Effector memory CD4-positive, alpha-beta T cell (primary cell): ENCODE measurements at places on chromosomes 7 and 10.

DNA sequence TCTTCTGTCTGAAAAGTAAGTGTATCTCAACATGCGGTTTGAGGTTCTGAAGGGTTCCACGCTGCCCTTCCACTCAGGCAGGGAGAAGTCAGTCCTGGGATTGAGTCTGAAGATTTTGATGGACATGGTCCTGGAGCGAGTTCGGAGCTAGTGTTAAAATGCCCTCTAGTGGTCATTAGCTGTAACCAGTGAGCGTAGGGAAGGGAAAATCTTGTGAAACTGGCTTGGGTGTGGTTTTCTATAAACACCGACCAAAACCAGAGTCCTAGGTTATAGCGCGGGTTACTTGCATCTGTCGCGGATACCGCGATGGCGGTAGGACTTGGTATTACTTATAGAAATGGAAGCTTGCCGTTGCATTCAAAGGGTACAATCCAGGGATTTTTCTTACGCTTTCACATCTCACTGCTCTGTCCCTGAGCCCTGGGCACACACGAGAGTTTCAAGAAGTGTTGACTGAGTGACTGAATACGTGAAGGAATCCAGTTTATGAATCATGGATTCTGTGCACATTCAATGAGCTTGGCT is 348.2 kb upstream of the C7orf33 start:
- DNase-seq = no peak

DNA sequence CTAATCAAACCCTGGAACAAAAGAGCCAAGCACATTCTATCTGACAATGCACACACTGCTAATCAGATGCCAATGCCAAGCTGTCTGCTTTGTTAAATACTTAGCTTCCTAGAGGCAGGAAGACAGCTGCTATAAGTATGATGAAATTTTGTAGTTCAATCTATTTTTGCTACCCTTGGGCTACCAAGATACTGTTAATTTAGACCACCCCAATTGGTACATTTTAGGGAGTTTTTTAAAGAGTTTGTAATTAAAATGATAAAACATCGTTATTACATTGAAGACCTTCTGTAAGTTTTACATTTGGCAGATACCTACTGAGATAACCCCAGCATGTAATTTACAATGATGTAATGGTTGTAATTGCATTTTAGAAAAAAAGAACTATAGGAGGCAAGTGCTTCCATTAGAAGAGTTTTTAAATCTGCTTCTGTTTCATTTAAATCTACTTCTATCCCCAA is 268.5 kb downstream of the ADK start:
- no peak for DNase-seq

DNA sequence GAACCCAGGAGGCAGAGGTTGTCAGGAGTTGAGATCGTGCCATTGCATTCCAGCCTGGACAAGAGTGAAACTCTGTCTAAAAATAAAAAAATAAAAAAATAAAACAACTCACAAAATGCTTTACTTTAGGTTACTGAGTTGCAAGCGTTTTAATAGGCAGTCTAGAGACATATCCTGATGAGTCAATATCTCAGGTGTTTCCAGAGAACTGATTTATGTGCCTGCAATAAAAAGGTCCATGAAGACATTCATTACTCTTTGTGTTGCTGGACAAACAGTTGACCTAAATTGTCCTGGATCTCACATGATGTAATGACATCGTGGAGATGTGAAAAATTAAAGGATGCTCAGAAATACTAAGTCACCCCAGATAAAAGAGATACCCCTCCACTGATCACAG is 31.5 kb downstream of the CDNF start:
- DNase-seq = no peak

DNA sequence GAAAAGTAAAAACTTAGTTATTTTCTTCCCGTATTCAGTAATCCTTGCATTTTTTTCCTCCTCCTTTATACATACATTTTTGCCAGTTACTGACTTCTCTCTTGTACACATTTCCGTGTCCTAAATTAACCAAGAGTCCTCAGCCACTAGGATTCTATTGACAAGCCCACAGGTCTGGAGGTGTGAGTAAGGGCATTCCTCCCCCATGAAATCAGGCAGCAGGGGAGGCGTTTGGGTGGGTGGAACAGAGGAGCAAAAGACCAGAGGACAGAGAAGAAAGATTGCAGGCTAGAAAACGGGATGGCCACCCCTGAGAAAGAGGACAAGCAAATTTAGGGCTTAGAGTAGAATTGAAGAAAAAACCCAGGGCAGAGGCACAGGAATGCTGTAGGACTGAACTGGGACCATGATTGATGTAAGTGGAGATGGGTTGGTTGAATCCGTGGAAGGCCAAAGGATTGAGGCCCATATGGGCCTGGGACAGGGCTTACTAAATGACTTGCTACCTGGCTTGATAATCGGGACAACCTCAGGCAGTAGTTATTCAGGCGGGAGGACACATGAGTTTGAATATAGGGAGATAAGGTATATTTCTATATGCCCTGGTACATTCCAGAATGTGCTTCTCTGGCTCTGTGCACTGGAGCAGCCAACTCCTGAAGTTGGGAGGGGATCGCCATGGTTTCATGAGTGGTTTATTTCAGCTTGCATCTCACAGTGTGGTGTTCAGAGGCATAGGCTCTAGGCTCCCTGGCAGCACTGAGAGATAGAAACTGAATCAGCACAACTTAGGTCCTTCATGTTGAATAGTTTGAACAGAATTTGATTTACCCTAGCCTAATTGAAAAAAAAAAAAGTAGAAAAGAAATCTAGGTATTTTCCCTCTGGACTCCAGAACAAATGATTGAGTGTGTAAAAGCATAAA is 28.0 kb downstream of the IKZF1 start:
- DNase-seq = no peak

DNA sequence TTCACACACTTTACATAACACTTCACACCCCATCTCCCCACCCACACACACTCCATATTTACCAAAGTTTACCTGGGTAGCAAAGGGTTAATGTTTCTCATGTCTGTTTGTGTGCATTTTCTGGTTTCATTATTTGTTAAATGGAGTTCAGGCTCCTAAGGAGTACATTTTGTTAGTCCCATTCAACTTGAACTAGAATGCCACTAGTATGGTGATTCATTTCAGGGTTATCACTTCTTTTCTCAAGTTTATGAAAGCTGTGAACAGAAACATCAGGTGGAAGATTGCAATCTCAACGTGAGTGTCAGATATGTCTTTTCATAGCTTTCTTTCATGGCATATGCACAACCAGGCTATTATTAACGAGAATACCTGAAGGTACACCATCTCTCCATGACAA is 1027.5 kb downstream of the GATA3 start:
- DNase-seq = no peak

DNA sequence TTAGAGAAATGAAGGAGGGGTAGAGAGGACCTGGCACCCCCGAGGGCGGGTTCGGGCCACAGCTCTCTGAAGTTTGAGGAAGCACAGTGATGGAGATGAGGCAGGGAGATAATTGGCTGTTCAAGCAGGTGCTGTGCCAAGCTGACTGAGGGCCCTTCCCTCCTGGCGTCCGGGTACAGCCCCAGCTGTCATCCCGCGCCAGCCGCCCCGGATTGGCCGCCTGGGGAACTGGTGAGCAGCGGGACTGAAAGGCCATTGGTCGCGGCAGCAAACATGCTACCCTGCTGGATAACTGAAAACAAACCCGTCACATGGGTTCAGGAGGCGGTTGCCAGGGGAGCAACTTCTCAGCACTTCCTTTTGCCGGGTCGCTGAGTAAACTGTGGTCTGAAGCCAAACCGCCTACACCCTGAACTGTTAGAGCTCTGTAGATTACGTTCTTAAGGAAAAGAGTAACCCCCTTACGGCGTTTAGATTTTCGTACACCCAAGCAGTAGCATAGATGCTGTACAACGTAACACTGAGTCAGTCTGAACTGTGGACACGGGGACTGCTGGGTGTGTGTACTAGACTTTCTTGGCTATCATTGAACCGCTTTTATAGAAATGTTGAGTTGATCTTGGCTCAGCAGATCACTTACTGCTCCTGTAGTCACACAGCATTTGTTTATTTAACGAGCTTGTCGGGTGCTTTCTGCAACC is 1.3 kb downstream of the INSIG1 start:
- peak; percentile 94 for DNase-seq

DNA sequence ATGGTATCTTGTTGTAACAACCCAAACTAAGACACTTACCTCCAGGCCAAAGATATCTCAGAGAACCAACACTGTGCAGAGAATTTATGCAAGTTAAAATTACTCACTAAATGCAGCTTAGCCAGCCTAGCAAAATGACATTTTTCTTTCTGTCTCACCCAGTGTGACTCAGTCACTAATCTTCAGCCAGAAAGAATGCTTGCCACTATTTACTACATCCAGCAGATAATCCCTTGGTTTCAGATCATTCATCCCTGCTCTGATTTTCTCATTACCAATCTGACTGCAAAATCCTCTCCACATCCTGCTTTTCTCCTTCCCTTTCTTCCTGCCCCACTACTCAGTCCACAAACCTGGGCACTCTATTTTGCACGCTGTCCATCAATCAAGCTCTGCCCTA is 93.5 kb upstream of the NEBL start:
- no peak for DNase-seq

DNA sequence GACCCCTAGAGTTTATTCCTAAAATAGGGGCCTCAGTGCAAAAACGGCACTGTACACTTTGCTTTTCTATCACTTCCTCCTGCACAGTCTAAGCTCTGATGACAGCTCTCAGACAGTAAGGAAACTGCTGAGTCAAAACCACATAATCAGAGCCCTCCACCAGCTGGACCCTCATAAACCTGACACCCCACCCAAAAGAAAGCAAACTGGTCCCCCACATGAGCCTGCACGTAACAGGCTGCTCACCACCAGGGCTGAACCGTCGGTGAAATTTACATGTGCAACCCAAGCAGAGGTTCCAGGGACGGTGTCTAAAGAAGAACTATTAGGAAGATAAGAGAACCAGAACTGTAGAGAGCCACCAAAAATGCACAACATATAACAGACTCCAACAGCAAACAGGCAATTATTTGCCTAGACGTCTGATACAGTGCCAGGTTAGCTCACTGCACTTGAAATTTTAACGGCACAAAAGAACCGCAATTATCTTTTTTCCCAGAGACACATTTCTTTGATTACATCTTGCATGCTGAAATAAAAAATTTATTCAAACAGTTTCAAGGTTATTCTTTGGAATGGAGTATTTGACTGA is 19.6 kb downstream of the SGMS1 start:
- DNase-seq = no peak

- DNase-seq = no peak
Measured at GRCh38 chr7:51471210-51471980, 154.8 kb upstream of the COBL start.

DNA sequence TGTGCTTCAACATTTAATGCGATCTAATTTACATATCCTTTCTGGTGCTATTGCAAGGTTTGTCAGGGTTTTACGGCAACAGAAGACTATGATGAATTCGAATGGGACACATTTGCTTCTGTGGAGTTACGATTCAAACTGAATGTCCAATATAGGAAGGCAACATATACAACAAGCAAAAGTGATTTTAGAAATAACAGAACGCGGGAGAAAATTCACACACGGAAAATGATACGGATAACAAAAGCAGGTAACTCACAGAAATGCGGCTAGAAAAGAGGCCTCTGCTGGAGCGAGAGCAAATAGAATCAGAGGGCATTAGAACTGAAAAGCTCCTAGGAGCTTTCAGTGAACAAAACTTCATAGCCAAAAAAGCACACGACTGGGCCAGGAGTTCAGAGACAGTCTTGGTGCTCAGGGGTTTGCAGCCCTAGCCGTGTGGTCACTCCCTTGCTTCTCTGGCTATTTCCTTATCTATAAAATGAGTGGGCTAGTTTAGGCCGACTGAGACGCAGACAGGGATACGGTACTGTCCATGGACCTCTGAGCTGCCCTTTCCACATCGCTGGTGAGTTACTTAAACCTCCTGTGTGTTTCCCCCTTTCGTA is 557 bp upstream of the TAX1BP1 start:
- DNase-seq = no peak

DNA sequence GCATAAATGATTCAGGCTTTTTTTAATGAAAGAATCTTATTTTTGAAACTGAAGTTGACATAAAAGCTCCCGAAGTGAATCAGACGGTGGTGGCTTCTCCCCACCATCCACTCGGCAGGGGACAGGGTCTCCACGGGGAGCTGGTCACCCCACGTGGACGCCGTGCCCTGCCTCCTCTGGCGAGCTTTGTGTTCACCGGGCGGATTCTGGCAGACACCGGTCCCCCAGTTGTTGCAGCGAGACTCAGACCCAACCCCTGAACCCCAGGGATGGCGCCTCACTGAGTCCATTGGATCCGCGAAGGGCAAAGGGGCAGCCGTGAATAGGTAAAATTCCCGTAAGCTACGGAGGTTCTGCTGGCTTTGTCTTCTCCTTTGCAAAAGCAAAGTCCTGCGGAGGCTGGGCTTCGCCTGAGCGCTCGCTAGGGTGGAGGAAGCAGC is 38.4 kb downstream of the PTPRN2 start:
- no peak for DNase-seq

DNA sequence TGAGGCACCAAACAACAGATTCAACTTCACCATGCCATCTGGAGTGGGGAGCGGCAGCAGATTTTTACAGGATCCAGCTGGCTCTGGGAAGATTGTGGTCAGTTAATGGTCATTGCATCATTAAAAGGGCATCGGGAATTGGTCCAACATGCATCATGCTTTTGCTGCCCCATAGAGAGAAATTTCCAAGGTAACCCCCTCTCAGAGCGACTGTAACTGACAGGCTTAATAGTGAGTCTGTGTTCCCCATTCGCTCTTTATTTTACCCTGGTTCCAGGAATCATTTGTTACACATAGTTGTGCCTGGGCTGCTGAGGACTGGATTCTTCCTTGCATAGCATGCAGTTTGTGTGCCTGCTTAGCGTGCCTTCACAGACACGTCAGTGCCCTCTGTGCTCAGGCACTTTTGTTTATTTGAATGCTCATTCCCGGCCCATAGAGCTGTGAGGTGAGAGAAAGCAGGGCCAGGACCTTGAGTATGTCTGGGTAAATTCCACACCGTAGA is 49.9 kb downstream of the CDHR3 start:
- no peak for DNase-seq

- DNase-seq = no peak
Measured at GRCh38 chr7:96936621-96937020, 68.7 kb upstream of the DLX6 start.

DNA sequence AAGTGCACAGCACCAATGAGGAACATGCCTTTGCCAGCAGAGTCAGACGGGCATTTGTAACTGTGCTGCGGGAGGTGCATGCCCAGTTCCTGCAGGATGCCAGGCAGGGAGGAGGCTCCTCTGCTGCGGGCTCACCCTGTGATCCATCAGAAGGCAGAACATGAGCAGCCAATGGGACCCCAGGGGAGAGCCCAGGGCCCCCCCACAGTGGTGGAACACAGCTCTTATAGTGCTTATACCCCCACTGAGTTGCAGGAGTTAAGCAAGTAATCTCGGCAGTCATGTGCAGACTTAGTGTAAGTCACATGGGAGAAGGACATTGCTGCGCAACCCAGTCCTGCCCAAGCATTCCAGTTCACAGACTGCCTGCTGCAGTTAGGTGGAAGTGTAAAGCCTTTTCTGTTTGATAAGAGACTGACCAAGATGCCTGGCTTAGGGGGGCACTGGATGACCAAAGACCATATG is 120.3 kb upstream of the TMEM106B start:
- no peak for DNase-seq

GRCh38 chr7:15159261-15159660 is 256.7 kb upstream of the DGKB start:
- DNase-seq = no peak
